ENCODE measurements at places on chromosomes 12 and 14.

GRCh38 chr14:90759370-90760077 lies 56.7 kb downstream of the TTC7B start:
- no peak for DNase-seq

DNA sequence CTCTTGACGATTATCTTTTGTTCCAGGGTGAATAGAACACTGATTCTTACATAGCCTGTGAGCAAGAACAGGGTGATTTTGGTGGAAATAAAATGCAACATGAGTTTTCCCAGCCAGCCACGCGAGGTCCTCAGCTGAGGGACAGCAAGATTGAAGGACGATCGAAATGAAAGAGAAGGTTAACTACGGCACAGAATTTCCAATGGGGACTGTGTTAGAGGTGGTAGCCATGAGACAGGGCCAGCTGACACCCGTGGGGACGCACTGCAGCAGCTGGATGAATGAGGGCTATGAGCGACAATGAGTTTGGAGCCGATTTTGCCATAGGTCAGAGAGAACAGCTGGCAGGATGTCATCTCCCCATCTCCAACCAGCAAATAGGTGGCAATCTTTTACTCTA lies 243.4 kb upstream of the PELI2 start:
- DNase-seq, result no peak

DNA sequence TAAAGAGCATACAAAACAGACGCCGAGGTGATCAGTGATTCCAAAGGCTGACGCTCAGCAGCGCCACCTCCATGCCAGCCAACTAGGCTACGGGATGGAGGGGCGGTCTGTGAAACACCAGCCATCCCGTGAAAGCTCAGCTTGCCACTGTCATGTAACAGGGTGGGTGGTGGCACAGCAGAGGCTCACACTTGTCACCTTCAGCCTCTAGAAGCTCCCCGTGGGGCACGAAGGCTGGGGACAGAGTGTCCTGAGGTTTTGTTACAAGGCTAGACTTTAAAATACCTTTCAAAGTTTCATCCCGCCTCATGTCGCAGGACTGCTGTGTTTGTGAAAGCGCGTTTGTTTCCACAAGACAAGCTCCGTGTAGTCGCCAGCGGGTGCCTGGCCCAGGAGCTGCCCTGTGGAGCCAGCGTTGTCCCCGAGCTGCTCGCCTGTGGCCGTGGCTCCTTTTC lies 20.7 kb downstream of the XRCC3 start:
- no peak for DNase-seq

GRCh38 chr14:53929871-53930715 lies 26.5 kb downstream of the BMP4 start:
- peak; percentile 35 for DNase-seq

- DNase-seq, result no peak
Measured at GRCh38 chr14:91636604-91637003, 95.3 kb downstream of the CATSPERB start.

DNA sequence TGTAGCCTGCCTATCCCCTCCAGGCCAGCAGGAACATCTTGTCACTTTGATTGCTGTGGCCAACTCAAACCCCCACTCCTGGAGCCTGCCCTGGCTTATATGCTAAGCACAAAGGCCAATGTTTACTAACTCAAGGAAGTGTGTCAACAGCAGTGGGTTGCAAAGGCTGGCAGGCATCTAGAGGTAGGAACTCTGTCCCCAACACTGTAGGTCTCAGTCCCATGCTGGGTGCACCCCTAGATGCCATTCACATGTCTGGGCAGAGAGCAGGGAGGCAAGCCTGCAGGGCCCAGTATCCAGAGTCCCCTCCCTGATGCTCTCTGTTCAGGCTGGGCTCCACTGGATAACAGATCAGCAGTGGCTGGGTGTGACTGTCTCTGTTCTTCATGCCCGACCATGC lies 1.6 kb upstream of the HPD start:
- no peak for DNase-seq

GRCh38 chr14:90611936-90612335 lies 204.3 kb downstream of the TTC7B start:
- no peak for DNase-seq

- no peak for DNase-seq
Measured at GRCh38 chr12:123532019-123532418, 1.5 kb downstream of the RILPL1 start.

DNA sequence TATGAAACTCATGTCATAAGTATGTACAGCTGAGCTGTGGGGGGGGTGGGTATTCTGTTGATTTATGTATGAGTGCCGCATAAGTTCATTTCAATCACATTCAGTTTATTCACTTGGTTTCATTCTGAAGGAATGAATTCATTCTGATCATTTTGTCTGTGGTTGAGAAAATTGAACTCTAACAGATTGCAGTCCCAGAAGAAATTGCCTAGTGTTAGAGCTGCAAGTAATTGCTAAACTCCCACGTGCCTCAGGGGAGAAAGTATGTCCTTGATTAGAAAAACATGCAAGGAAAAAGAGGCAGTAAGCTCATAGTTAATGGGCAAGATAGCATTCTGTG lies 442.4 kb upstream of the MGAT4C start:
- DNase-seq, result no peak

GRCh38 chr12:5908251-5908650 lies 36.8 kb downstream of the ANO2 start:
- DNase-seq, result no peak

DNA sequence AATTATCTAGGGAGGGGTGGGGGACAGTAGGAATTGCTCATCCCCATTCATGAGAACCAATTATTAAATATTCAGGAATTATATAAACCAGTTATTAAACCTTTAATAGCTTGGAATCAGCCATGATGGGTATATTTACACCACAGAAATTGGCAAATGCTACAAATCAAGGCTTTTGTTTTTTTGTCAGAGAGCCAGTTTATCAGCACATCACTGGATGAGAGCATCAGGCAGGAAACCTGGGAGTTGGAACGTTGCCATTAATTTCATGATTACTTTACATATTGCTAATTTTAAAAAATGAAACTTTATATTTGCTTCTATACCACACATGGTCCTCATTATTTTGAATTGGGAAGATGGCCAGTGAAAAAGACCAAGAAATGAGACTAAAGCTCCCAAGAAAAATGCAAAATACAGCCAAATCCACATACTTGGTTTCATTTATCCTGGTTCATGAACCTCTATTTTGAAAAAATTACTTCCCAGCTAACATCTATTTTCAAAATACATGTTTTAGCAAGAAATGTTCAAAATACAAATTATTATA lies 48.4 kb downstream of the ATL1 start:
- DNase-seq, result no peak

GRCh38 chr12:32860192-32860591 lies 36.4 kb downstream of the PKP2 start:
- no peak for DNase-seq

GRCh38 chr12:100926669-100927248 lies 132.2 kb downstream of the ANO4 start:
- DNase-seq, result peak; percentile 24

GRCh38 chr12:85920324-85920947 lies 46.3 kb downstream of the NTS start:
- DNase-seq, result no peak

DNA sequence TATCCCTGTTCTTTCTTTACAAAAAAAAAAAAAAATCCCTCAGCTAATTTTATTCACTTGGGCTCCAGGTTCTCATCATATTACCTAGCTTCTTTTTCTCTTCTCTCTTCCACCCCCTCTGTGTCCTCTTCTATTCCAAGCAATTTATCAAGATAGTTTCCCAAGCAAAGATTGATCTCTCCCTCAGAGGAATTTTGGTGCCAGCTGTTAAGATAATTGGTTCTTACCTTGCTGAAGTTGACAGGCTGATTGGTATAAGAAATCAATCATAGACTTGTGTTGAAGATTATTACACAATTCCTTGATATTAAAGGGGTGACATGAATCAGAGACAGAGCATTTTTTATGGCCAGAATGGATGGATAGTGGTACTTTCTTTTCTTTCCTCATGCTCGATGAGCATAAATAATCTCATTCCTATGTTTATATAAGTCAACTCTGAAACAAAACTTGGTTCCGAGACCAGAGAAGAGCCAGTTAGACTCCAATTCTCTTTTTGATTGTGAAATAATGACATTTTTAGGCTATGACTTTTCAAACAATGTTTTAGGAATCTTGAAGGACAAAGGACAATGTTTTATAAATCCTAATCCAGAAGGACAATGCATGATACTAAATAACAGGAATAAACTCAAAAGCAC lies 264.1 kb upstream of the PRKD1 start:
- DNase-seq, result no peak

GRCh38 chr14:74501135-74501614 lies 7.6 kb downstream of the ISCA2 start:
- DNase-seq, result peak; percentile 65

- peak; percentile 39 for DNase-seq
Measured at GRCh38 chr12:120358412-120359100, 10.4 kb downstream of the MSI1 start.

GRCh38 chr12:3311027-3311402 lies 180.0 kb upstream of the PRMT8 start:
- no peak for DNase-seq

- DNase-seq, result no peak
Measured at GRCh38 chr12:4322726-4323125, 1.7 kb downstream of the TIGAR start.

GRCh38 chr12:106058256-106059182 lies 80.2 kb downstream of the NUAK1 start:
- no peak for DNase-seq

DNA sequence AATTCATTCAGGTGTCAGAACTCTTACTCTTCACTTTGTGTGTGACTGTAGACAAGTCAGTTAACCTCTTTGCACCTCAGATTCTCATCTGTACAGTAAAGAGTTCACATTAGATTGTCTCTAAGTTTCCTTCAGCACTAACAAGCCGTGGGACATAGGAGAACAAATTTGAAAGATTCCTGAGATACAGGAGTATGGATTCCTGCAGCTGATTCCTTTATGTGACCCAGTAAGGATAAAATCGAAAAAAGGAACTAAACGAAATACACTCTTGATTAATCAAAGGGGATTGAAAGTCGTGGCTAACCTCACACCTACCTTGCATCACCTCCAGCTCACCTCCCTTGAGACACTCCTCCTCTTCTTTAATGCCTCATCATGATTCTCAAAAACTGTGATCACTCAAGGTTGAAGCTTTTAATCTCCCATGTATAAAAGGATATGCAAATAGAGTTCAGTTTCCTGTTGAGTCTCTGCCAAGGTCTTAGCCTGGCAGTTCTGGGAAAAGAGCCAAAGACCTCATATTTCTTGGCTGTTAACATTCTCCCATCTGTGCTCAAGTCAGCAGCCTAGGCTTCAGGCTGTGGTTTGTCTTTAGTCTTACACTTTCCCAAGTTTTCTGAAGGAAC lies 156.6 kb downstream of the DAD1 start:
- no peak for DNase-seq

DNA sequence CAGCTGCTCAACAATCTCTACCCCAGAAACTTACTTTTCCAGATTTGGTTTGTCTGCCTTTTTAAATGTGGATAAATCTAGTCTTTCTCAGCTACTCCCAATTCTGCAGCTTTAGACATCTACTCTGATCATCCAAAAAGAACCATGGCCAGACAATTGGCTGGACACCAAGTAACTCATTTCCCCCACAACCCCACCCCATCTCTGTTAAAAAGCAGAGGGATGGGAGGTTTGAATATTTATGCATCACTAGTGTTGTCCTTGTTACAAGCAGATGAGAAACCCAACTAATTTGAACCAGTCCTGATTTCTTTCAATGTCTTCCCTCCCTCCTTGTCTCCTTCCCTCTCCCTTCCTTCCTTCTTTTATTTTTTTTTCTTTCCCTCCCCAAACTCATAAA lies 391.9 kb downstream of the GALC start:
- DNase-seq, result no peak

DNA sequence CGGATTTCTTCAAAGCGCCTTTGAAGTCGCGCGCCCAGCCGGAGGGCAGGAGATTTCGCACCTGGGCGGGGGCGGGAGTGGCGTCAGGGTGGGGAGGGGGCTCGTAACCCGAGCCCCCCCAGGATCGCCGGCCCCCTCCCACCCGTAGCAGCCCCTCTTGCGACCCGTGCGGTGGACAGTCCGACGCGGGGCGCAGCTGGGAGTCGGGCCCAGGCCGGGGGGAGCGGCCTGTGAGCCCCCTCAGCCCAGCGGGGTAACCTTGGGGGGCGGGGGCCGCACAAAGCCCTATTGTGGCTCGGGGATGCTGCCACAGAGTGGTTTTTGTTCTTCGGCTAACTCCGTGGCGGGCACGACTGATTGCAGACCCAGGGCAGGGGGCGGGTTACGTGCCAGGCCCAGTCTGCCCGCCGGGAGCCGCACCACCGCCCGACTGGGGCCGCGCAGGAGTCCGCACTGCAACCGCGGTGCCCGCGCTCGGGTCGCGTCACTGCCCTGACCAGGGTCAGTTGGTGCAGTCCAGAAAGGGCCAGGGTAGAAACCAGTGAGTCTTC lies 4.2 kb upstream of the AAAS start:
- peak; percentile 54 for DNase-seq

DNA sequence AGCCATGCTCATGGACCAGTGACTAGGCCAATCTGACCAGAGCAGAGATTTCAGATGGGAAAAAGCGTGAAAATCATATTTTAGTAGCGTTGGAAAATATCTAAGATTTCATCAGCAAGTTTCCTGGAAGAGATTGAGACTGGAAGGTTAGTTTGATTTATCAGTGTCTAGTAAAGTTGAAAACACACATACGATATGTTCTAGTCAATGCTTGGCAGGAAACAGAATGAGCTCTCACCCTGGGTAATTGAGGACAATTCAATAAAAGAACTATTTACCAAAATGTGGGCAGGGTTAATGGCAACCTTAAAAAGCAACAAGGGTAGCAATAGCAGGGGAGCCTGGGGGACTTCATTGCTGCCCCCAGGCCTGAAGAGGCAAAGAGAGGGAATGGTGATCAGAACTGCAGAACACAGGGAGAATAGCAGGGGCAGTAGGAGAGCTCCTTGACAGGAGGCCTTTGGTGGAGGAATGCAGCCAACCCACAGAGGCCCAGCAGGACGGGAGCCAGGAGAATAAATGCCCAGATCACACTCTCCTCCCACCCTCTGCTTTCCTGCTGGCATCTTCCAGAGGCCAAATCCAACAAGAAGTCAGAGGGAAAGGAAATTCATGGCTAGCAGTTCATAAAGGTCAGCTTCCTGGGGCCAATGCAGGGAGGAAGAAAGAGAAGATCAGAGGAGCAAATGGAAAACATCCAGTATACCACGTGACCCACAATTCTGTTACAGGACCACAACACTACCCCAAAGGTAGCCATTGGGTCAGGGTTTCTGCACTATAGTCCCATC lies 27.6 kb upstream of the LRP6 start:
- DNase-seq, result peak; percentile 16

DNA sequence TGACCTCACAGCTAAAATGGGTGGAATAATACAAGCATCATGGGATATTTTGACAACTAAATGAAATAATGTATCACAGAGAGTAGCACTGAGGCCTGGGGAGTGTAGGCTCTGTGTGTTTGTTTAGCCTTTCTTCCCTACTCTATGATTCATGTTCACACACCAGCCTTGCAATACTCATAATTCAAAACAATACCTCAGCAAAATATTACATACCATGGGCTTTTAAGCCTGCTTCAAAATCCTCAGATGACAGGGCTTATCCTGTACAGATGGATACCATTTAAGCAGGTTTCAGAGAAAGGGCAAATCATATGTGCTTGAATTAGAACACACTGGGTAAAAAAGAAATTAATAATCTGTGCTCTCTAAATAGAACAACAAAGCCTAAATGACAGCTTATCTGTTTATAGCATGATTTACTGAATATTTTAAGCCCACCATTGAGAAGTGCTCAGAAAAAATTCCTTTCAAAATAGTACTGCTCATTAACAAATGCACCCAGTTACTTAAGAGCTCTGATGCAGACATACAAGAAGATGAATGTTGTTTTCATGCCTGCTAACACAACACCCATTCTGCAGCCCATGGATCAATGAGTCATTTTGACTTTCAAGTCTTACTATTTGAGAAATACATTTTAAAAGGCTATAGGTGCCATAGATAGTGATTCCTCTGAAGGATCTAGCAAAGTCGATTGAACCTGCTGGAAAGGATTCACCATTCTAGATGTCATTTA lies 84.9 kb upstream of the ADAMTS20 start:
- no peak for DNase-seq

All from nephron progenitor cell (in vitro differentiated cells).